ENCODE measurements at places on chromosomes 11 and 22.

- DNase-seq, result no peak
Measured at GRCh38 chr22:21457023-21457787, 10.0 kb upstream of the TMEM191C start.

DNA sequence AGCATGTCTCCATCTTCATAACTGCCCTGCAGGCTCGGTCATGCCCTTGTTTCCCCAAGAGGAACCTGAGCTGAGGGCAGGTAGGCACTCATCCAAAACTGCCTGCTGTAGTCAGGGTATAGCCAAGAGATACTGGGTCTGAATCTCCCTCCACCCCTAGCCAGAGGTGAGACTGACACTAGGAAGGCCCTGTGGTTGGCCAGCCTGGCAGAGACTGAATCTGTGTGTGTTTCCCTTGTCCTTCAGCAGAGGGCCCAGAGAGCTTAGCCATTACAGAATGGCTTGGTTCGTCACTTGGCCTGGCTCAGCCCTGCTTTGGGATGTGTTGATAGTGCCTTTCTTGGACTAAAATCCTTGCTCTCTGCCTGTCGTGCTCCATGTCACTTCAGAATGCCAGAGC lies 79.3 kb upstream of the SUSD2 start:
- no peak for DNase-seq

DNA sequence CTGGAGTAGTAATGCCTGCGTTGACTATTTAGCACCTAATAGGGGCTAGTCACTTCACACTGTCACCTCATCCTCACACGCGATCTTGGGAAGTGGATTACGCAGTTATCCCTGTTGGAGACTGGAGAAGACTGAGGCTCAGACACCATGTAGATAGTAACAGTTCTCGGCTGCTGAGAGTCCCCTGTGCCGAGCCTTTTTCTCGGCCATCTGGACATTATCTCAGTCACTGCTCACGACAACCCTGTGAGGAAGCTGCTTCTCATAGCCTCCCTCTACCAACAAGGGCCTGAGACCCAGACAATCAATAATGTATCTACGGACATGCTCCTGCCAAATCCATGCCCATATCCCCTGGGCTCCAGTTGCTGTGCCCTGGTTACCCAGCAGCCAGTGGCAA lies 25.9 kb downstream of the SCUBE1 start:
- DNase-seq, result no peak

DNA sequence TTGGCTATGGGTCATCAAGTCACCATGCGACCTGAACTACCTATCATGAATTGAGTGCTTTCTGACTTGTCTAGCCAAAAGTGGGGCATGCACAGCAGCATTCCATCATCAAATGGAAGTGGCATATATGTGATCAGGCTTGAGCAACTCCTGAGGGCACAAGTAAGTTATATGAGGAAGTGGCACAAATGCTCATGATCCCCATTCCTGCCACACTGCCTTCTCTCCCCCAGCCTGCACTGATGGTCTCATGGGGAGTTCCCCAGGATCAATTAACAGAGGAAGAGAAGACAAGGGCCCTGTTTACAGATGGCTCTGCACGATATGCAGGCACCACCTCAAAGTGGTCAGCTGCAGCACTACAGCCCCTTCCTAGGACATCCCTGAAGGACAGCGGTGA lies 21.8 kb downstream of the MS4A4E start:
- DNase-seq, result no peak

DNA sequence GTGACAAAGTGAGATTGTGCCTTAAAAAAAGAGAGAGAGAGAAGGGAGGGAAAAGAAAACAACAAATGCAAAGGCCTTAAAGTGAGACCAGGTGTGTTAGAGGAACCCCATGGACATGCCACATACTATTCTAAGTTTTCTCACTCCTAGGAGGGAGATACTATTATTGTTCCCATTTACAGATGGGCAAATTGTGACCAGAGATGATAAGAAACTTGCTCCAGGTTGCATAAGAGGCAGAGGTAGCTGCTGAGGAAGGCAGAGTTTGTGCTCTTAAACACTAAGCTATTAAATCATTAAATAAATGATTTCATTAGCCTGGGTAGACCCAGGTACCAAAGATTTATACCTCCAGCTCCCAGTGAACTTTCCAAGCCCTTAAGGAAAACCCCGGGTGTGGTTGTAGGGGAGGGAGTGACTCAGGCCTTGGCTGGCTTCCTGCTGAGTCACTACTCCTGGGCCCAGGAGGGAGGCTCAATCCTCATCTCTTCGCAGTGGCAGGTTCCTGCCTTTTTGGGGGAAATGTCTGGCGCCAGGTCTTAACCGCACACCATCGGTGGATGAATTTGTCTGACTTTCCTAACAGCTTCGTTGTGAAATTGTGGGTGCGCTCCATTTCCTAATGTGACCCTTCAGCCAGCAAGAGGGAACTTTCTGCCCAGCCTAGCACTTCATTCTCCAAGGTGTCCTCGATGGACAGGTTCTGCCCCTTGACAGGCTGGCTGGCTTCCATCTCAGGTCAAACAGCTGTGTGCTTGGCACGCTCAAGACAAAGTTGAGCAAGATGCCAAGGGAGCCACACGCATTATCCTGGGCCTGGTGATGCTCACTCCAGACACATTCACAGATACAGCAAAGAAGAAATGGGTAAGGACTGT lies 33.4 kb upstream of the PTPRJ start:
- DNase-seq, result no peak

- no peak for DNase-seq
Measured at GRCh38 chr22:45830531-45831245, 146.3 kb downstream of the WNT7B start.

GRCh38 chr11:124207102-124207792 lies 24.1 kb downstream of the OR10D3 start:
- no peak for DNase-seq

GRCh38 chr11:107439586-107440167 lies 17.9 kb downstream of the CWF19L2 start:
- DNase-seq, result no peak

GRCh38 chr11:69033431-69033830 lies 15.3 kb upstream of the TPCN2 start:
- DNase-seq, result no peak

DNA sequence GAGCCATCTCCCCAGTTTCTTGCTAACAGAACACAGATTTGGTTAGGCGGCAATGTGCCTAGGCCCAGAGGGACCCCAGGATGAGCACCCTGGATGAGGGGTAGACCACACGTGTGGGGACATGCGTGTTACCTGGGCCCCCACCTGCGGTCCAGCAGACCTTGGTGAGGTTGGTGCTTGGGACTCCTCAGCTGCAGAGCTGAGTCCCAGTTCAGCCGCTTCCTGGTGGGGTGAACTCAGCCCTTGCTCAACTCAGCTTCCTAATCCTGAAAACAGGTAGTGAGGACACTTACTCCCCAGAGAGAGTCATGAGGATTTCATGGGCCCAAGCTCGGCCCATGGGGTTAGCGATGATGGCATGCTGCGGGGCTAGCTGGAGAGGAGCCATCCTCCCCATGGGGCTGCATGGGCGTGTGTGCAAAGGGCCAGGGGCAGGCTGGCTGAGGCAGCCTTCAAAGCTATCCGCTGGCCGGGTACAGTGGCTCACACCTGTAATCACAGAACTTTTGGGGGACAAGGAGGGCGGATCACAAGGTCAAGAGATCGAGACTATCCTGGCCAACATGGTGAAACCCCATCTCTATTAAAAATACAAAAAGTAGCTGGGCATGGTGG lies 46.9 kb upstream of the SHISAL1 start:
- no peak for DNase-seq

GRCh38 chr11:61781585-61781984 lies 10.8 kb downstream of the TMEM258 start:
- DNase-seq, result no peak

- no peak for DNase-seq
Measured at GRCh38 chr22:17804331-17805080, 30.2 kb upstream of the BID start.

DNA sequence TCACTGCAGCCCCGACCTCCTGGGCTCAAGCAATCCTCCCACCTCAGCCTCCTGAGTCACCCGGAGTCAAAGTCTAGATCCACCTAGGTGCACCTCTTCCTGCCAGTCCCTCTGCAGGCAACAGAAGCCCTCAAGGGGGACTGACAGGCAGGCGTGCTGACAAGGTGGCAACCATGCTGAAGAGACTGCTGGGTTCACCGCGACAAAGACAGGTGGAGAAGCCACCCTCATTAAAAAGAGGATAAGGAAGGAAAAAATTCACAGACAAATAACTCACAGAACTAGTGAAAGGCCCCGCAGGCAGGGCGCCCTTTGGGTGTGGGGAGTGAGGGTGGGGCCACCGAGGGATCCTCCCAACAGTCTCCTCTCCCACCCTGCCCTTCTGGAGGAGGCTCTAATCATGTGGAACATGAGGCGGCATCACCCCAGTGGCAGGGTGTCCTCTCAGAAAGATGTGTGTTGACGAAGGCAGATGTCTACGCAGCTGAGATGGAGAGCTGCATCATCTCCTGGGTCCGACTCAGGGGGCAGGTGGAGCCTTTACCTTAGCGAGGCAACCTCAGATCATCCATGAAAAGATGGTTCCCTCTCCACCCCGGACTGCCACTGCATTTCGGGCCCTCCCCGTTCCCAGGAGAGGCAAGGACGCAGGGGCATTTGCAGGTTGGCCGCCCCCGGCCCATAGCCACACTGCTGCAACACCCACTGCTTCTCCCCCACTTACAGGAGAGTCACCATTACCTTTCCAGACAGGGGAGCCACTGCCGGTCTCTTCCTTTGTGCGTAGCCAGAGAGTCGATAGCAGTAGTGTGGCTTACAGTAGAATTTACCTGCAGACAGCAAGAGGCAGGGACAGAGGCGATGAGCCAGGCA lies 91.2 kb upstream of the BID start:
- no peak for DNase-seq

DNA sequence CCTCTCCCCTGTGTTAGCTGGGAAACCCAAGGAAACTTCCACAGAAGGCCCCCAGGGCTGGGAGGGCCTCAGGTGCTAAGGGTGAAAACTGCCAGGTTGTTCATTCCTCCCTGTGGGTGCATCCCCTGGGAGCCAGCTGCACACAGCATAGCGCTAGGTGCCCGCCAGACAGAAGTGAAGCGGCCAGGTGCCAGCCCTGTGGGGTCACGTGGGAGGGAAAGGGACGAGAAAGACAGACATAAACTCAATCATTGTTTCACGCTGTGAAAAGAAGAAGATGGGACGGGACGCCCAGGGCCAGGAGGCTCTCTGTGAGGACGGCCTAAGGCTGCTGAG lies 31.6 kb upstream of the HMOX1 start:
- DNase-seq, result no peak

- DNase-seq, result no peak
Measured at GRCh38 chr22:29031227-29032011, 30.2 kb downstream of the C22orf31 start.

- DNase-seq, result no peak
Measured at GRCh38 chr22:38940811-38941384, 16.5 kb upstream of the APOBEC3A start.

DNA sequence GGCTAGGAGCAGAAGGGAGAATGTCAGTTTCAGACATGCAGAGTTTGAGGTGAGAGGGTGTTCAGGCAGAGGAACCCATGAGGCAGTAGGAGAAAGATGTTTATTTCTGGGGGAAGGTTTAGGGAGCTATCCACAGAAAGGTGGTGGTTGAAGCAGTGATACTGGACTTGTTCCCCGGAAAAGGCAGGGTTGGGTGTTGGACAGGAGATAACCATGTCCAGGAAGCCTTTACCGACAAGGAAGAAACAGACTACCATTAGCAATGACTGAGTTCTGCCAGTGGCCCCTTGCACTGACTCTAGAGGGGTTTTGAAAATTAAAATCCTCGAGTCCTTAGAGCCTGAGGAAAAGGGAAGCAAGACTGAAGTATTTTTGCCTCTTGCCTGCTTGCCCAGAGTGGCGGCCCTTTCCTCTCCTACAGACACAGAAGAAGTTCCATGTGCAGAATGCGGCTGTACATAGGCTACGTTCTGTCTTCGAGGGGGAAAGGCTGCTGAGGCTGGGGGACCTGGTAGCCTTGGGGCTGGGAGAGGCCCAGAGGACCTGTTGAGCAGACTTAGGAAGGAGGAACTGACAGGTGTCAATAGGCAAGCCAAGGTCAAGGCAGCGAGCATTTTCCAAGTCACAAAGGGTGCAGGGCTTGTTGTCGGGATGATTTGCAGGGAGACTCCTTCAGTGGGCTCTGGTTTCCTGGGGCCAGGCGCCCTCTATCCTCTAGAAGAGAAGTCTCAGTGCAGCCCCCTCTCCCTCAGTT lies 146.7 kb downstream of the LDLRAD3 start:
- no peak for DNase-seq

- DNase-seq, result no peak
Measured at GRCh38 chr22:23190526-23190925, 10.2 kb downstream of the BCR start.

- DNase-seq, result no peak
Measured at GRCh38 chr11:84819128-84819527, 808.0 kb downstream of the DLG2 start.

- peak; percentile 27 for DNase-seq
Measured at GRCh38 chr22:50581950-50582492, 628 bp downstream of the CHKB start.

GRCh38 chr11:81602508-81602907 lies 1131.2 kb downstream of the FAM181B start:
- no peak for DNase-seq

- no peak for DNase-seq
Measured at GRCh38 chr11:91209751-91210150, 986.9 kb upstream of the CHORDC1 start.

GRCh38 chr11:34331329-34331728 lies 26.5 kb downstream of the ABTB2 start:
- no peak for DNase-seq

GRCh38 chr22:19960491-19961200 lies 19.0 kb upstream of the TXNRD2 start:
- no peak for DNase-seq

- DNase-seq, result no peak
Measured at GRCh38 chr11:111361052-111361801, 17.8 kb downstream of the POU2AF1 start.

GRCh38 chr11:2142762-2143202 lies 3.6 kb upstream of the IGF2 start:
- DNase-seq, result peak; percentile 56

DNA sequence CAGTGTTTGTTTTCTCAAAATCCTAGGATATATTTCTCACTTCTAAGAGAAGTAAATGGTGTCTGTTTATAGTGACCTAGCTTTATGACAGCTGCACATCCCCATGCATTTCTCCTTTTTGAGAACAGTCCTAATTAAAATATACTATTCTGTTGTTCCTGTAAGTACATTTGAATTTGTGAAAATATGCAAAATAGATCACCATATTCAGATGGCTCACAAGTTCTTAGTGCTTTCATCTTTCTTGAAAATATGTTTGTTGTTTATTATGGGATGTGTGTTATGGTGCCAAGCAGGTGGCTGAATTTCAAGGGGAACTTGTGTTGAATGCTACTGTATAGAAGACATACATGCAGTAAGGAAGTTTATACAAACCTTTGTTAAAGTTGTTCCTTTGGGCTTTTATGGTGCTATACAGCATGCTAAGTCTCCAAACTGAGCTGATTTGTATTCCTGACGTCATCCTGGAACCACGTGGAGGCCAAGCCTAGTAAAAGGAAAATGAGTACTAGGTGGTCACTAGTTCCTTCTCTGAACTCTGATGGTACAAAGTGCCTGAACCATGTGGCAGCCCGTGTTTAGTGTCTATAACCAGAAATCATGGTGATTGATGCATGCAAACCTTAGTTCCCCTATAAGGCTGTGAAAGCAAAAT lies 7.8 kb upstream of the VSTM5 start:
- DNase-seq, result no peak

- DNase-seq, result no peak
Measured at GRCh38 chr22:26918226-26918625, 260.8 kb downstream of the MIAT start.

GRCh38 chr22:20437613-20438426 lies at the start of gene SCARF2:
SCARF2 (minus strand) TSS chr22:20437825; CDS start chr22:20437754, 71 bp downstream.
- no peak for DNase-seq
